ENCODE measurements at places on chromosomes 12 and 14.

DNA sequence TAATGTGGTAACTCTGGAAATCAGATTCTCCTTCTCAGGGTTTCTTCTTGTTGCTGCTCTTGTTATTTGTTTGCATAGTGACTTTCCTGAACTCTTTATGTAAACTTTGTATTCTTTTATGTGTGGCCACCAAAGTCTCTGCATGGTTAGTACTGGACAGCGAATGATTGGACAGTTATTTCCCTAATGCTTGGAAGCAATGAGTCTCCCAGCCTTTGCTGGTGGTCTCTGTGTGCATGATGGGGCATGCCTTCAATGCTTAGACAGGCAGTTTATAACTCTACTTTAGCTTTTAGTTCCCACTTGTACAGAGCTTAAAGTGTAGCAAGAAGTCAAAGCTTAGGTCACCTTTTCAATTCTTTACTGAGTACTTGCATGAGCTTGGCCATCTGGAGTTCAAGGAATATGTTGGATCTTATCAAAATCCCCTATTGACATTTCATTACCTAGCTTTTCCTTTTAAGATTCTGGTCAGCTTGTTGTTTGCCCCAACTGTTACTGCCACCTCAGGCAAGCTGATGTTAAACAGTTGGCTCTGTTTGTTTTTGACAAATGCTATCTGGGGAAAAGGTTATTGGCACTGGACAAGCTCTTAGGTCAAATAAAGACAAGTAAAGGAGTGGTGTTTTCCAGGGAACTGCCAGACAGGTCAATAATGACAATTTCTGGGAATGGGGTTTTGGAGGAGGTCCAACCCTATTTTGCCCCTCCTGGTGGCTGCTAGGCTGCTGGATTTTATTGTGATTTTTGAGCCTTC is 12.3 kb downstream of the CCDC91 start:
- no peak for DNase-seq

DNA sequence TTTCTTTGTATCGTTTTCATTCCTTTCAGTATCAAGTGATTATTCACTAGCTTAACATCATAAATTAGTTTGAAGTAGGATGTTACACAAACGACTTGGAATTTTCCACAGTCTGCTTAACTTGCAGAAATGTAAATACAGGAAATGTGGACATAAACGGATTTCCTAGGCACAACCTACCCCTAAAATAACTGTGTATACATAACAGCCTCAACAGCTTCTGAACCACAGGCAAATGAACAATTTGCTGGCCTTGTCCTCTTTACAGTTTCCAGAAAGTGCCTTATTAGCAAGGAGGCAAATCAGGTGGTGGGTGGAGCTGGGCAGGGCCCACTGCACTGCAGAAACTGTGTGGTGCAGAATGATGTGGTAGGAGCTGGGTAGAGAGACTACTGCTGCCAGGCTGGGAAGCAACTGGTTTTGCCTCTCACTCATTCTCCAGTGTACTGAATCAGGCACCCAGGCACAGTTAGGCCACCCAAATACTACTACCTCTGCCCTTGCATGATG is 14.1 kb downstream of the DRAM1 start:
- no peak for DNase-seq

DNA sequence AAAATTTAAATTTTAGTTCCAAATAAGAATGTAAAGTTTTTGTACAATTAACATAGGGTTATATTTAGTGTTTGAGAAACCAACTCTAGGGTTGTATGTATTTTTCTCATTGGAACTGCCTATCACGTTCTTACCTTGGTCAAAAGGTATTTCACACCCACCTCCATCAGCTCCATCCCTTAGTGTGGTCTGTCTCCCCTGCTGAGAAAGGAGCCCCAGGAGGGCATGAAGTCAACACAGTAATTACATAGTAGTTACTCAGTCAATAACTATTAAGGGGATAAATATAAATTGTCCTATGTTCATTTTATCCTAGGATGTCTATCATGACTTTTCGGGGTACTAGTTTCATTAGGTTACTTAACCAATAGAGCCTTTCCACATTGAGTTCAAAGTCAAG is 106.3 kb downstream of the AKAP6 start:
- DNase-seq, result no peak

- DNase-seq, result no peak
Measured at GRCh38 chr12:85644508-85644907, 191.7 kb downstream of the RASSF9 start.

DNA sequence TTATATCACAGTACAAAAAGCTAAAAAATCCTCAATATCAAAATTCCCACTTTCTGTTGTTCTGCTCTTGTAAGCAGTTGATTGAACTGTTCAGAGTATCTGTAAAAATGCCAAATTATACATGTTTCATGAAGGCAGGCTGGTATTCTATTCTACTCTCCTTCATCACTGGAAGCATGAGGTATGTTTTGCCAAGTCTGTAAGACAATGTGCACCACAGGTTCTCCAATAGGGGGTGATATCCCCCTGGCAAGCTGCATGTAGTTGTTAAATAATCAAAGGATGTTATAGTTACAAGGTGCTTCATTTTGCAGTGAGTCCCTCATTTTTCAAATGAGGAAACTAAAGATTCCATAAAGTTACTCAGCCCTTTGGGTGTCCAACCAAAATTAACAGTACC is 15.1 kb upstream of the NEK9 start:
- no peak for DNase-seq

GRCh38 chr12:3928538-3929184 is 55.5 kb upstream of the PARP11 start:
- DNase-seq, result no peak

DNA sequence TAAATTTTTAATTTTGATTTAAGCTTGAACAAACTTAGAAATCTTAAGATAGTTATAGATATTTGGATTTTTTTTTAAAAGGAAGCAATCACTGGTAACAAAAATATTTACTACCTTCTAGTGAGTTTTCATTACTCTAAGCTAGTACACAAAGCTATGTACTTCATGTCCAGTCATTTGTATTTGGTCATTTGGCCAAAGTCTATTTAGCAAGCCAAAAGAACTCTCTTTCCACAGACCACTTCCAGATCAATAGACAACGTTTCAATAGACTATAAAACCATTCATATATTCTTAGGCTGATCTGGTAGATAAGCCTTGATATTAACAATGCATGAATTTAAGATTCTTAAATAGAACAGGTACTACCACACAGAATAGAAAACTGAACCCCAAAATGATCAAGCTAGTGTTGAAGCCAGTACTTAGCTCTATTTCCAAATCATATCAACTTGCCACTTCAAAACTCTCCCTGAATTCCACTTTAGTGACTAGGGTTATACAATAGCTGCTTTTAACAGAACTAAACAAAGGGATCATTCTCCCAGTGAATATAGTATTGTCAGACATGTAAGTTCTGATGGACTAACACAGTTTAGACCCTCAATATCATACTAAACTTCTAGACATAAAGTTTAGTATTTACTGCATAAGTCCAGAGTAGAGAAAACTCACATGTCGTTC is 21.7 kb downstream of the CAPRIN2 start:
- DNase-seq, result no peak

GRCh38 chr14:68369281-68370056 is 423.4 kb downstream of the ZFP36L1 start:
- DNase-seq, result no peak

GRCh38 chr12:18684430-18684829 is 53.4 kb downstream of the PLCZ1 start:
- DNase-seq, result no peak

All from activated effector memory CD4-positive, alpha-beta T cell treated with anti-CD3 and anti-CD28 coated beads, Interleukin-2, amount 50 U/mL, for 16 hours (primary cell).